Mesenteric fat pad (tissue), 1 donor: ENCODE measurements at places on chromosomes 13 and 19.

GRCh38 chr19:47003611-47004465, 15.8 kb upstream of the NPAS1 start:
- no peak for DNase-seq

DNA sequence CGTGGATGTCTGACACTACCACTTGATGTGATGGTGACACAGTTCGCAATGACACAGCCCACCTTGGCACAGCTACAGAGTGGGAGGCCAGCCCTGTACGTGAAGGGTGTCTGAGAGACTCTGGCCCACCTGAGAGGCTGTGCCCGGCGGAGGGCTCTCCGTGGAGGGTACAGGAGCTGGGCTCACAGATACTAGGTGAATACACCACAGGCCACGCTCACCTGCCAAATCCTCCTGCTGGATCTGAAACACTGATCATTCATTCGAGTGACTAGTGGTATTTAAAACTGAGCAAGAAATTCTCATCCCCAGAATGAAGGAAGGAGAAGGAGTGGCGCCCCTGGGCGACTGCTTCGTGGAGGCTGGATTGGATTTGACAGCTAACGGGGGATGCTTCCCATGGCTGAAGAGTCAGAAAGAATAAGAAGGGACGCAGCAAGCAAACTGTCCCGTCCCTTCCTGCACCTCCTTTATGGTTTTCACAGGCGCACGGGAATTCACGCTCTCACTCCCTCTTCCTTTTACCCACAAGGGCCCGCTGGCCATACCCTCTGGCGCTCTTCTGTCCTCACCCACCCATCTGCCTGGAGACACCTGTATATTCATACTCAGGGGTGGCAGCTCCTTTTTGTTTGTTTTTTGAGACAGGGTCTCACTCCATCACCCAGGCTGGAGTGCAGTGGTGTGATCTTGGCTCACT, 25.0 kb downstream of the CEBPG start:
- DNase-seq: peak; percentile 88

- DNase-seq: no peak
These were observed 53.3 kb downstream of the NHLRC3 start for GRCh38 chr13:39091586-39091985.

DNA sequence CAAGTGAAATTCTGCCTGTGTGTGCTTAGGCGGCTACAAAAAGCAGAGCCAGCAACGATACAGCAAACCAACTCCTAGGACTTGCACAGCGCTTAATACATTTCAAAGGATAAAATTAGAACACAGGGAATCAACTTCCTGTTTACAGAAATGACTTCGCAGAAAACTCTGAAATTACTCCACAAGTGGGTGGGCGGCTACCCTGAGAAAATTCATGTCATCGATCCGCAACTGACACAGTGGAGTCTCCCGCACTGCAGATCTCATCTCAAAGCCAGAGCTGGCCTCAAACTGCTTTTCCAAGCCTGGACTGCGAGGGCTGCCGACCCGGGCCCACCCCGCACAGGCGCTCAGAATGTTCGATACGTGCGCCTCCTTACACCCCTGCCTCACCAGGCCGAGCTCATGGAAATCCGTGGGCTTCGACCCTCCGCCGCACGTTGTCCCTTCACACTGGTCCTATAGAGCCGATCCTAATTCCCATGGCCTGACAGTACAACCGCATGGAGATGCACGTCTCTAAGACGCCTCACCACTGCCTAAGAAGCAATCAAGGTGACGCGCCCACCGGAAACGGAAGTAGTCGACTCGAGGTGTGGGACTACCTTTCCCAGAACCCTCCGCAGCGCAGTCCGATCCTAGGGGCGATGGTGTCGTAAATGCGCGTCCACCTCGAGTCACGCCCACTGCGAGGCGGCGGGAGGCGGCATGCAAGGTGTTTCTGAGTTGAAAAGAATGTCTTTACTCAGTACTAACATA, at the start of gene ZNF229:
Gene ZNF229, minus strand, starts transcription at position 557 of the 759 bp plus-strand sequence. CDS start 5,625 bp downstream, outside the sequence.
- DNase-seq: no peak

GRCh38 chr19:28727480-28728159, 485.3 kb downstream of the UQCRFS1 start:
- DNase-seq: no peak

- no peak for DNase-seq
These were observed 7.6 kb downstream of the TRPM4 start for GRCh38 chr19:49165111-49165750.

GRCh38 chr13:84672616-84673015, 790.3 kb upstream of the SLITRK1 start:
- no peak for DNase-seq

- DNase-seq: no peak
These were observed 4.6 kb upstream of the GRAMD1A start for GRCh38 chr19:34995551-34995950.

- peak; percentile 47 for DNase-seq
These were observed 83.4 kb downstream of the SOX1 start for GRCh38 chr13:112150352-112150751.

GRCh38 chr13:98853771-98854221, 101.3 kb upstream of the SLC15A1 start:
- no peak for DNase-seq

DNA sequence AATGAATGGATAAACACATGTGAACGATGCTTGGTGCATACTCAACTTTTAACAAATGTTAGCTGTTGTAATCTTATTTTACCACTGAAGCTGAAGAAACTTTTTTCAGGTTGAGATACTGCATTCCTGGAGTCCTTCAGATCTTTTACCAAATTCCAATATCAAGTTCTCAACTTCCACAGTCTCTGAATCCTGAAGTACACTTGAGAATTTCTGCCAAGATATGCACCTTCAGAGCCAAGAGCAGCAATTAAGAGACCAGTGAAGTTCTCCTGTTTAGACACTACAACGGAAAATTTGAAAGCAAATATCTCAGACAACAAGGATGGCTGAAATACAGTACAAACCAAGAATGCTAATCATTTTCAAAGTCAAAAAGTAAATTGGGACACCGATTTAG, 84.6 kb upstream of the MTIF3 start:
- no peak for DNase-seq

- no peak for DNase-seq
These were observed 9.6 kb downstream of the USP12 start for GRCh38 chr13:27161980-27162379.

DNA sequence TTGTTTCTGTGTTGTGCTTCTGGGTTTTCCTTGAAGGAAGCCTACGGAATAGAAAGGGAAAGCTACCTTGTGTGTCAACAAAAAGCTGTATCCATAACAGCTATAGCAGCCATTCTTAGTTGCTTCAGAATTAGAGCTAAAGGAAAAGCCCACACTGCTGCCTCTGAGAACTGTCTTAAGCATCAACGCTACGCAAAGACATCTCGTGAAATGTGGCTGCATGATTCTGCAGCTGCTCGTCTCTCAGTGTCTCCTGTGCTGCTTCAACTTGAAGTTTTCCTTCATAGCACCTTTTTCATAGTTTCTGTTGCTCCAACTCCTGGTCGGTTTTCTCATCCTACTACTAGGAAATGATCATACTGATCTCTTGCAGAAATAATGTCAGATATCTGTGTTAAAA, 140.9 kb upstream of the MAB21L1 start:
- DNase-seq: no peak

- DNase-seq: no peak
These were observed 671.6 kb downstream of the DIAPH3 start for GRCh38 chr13:59492030-59492636.

DNA sequence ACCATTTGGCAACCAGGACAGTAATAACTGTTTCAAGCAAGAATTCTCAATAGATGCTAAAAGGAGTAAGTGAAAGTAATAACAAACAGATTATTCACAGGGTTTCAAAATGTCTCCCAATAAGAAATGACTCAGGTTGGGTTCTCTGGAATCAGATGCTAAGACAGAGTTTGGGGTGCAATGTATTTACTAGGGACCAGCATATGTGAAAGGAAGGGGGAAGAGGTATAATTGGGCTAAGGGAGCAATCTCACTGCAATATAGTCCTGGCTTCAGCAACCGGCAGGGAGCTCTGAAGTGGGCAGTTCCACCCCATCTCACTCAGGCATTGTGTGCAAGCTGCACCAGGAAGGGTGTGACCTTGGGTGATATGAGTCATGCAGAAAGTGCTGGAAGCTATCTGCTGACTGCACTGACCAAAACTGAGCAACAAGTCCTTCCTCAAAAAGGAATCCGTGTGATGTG, 23.4 kb downstream of the ZDHHC20 start:
- no peak for DNase-seq

- no peak for DNase-seq
These were observed 335.8 kb downstream of the SLITRK1 start for GRCh38 chr13:83546476-83546875.

GRCh38 chr19:40407714-40408597, 5.2 kb downstream of the PRX start:
- no peak for DNase-seq

DNA sequence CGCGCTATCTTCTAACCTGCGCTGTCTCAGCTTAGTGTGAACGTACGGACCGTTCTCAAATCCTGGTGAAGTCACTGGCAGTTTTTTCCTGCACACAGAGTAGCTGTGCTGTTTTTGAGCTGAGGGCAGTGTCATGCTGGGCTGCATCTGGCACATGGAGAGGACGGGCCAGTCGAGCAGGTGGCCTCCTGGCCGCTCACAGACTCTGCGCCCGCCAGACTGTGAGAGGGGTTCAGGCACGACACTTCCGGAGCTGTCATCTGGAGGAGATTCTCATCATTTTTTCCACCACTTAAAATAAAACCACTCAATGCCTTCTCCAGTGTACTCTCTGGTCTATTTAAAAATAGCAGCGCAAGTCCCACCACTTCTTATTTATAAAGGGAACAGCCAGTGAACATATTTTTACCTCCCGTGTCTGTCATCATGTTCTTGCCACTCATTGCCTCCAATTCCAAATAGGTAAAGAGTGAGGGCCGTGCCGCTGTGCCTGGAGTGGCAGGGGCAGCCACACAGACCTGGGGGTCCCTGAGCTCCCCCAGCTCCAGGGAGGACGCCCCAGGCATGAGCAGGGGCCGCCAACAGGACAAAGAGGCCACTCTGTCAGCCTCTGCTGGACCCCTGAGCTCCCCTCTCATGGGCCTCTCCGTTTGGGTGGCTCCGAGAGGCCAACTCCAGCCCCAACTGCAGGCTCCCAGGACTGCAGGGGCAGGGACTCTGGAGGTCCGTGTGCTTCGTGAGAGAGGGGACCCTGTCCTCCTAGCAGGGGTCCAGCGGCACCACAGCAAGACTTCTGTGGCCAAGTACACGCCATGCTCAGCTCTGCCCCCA, 36.9 kb upstream of the GRTP1 start:
- peak; percentile 81 for DNase-seq

- no peak for DNase-seq
These were observed 20.7 kb downstream of the ZNF575 start for GRCh38 chr19:43553656-43554055.

DNA sequence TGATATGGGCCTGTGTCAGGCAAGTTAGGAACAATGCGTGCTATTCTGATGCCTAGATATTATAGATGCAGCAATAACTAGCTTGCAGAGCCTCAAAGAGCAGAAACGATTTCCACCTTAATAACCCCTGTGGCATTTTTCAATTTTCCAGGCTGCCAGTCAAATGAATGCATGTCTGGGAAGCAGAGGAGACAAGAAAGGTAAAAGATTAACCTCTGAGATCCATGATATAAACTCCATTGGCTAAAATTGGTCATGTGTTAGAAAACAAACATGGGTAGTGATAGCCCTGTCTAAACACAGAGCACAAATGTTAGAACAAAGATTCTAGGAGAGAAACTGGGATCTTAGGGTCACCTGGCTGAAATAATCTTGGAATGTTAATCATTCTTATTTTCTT, 811.1 kb downstream of the DIAPH3 start:
- DNase-seq: no peak

DNA sequence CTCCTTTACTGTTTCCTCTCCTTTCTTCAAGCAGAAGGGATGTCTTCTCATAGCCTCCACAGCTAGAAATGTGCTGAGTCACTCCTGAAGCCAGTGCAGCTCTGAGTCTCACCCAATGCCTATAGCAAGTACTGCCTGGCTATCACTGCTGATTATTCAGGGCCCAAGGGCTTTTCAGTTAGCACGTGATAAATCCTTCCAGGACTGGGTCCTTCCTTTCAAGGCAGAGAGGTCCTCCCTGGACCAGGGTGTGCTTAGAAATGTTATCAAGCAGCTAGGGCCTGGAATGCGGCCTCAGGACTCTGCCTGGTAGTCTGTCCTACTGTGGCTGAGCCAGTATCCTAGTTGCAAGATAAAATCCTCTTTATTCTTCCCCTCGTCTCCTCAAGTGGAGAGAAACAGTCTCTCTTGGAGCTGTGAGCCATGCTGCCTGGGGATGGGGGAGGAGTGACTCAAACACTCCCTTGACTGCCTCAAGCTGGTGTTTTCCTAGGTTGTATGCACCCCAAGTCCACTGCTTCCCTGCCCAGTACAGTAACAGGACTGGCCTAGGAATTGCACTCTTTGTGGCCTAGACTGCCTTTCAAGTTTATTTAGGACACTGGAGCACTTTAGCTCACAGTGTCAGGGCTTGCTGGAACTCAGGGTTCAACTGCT, 198.7 kb upstream of the SERP2 start:
- DNase-seq: no peak

DNA sequence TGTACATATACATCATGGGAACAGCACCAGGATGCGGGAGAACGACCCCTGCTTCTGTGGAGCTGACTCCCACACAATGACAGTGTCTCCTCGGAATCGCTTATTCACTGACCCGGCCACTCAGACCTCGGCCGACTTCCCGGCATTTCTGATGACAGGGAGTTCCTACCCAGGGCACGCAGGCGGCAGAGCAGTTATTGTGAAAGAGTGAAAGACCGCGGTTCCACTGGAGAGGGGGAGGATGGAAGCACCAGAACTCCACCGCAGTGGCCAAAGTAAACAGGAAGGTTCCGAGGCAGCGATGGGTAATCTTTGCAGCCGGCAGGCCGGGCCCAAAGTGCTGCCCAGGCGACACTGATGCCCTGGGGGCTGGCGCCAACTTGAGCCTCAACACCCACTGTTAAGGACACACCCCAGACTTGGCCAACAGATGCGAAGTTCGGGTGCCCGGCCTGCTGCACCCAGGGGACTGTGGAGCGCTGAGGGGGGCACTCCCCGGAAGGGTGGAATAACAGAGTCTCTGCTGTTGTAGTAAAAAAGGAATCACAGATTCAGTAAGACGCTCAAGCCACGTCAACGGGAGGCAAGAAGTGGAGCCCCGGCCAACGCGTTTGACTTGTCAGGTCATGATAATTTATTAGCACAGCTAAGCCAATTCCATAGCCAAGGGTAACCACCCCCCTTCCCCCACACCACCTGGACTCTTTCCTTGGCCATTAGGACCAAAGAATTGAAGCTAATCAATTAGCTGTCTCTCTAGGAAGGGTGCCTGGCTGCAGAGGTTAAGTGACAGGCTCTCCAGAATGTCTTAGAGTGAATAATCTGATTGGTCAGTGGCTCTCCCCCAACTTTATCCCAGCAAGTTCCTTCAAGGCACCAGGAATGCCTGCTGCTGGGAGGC, 5.8 kb downstream of the MLLT1 start:
- DNase-seq: peak; percentile 93

DNA sequence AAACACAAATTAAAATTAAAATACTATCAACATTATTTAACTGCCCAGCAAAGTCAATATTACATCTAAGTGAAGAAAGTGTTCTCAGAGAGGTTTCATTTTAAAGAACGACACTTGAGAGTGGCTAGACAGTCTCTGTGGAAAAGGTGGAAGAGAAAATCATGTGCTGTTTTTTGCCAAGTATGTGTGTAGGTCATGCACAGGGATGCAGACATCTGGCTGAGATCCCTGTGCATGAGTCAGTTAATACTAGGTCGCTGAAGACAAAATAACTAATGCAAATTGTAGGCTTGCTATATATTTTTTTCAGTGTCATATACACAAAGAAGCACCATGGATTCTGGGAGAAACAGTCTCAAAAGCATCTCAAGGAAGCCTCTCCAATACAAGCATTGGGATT, 44.3 kb upstream of the ENOX1 start:
- no peak for DNase-seq
